ENCODE measurements at places on chromosomes 3 and 15.

DNA sequence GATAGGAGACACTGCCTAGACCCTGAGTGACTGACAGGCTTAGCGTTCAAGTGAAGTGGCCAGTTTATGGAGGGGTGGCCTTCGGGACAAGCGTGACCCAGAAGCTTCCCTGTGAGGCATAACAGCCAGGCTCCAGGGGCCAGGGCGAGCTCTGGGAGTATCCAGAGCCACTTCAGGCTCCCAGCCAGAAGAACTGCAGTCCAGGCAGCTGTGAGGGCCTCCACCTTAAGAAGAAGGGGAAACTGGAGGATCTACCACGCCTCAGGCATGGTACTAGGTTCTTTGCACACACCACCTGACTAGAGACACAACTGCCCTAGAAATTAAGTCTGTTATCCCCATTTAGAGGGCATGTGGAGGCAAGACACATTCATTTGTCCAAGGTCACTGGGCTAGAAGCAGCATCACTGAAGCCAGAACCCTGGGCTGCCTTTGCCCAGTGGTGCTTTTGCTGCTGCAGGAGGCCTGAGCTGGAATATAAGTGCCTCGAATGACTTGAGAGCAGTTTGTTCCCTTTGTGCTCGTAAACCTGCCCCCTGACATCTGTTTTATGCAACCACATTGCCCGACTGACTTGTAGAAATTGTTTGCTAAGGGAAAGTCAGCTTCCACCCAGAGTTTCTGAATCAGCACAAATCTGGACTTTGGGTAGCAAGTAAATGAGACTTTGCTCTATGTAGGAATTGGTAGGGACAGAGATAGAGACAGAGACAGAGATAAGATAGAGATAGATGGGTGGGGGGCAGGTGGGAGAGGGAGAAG lies 23.3 kb downstream of the RASGRF1 start:
- DNase-seq = no peak

DNA sequence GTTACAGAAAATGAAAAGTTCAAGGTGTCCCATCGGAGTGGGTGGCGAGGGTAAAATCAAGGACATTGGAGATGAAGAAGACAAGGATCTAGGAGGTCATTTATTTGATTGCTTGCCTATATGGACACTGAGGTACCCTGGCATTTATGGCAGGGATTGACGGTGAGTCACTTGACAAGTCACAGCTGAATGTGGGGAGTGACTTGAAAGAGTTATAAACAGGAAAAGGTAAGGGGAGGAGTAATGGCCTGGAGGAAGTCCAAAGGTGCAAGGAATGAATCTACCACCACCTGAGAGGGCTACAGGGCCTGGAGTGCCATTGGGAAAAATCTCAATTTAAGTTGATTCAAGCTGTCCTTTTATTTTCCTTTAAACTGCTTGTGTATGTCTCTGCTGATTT lies 11.8 kb upstream of the SGO1 start:
- no peak for DNase-seq

DNA sequence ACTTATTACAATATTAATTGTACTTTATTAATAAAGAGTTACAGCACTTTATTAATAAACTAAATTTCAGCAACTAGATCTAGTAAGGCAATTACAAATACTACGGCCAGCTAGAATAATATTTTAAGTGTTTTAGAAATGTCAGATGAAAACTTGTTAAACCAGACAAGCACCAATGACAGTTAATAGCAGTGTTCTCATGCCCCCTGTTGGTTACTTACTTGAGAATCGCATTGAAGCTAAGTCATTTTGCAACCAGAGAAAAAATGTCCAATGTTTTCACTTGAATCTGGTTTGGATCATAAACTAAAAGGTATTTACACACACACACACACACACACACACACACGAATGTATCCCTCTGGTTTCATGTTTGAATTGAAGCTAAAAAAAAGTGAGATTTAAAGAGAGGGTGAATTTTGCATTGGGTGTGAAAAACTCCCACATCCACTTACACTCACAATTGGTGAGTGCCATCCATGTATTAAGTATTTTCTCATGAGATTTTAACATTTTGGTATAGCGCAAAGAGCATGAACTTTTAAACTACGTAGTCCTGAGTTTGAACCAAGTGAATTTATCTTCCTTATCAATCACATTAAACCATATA lies 347.7 kb downstream of the ZBBX start:
- DNase-seq = no peak

DNA sequence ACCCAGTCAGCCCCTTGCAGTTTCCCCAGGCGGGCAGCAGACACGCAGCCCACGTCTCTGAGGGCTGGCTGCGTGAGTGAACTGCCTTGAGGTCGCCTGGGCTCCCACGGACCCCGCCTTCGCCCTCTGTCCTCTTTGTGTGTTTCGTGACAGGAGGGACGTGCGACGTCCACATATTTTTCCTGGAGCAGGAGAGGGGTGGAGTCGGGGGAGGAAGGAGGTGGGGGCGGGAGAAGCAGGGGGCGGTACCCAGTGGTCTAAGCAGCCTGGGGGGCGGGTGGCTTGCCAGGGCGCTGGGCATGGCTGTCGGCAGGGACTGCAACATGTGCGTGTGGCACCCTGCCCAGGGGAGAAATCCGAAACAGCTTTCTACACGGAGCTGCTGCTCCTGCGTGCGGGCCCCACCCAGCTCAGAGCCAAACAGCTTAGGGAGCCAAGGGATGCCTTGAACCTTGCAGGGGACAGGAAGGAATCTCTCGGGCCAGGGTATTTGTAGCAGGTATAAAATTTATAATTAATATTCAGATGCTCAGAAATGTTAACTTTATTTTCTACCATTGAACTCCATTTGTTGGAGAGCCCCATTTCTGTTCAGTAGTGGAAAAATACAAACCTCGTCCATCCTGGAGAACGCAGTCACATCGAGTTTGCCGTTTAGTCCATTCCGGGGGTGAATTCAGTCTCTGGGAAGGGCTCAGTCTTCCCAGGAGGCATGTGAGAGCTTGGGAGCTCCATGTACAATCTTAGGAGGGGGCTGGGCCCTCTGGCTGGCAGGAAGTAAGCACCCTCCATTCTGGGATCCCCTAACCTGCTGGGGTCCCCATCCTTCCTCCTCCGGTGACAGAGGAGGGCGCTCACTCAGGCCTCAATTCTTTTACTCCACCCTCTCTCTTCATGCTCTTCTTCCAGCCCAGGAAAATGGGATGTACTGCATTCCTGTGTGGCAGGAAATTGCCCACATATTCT lies 79.1 kb upstream of the MEF2A start:
- no peak for DNase-seq

DNA sequence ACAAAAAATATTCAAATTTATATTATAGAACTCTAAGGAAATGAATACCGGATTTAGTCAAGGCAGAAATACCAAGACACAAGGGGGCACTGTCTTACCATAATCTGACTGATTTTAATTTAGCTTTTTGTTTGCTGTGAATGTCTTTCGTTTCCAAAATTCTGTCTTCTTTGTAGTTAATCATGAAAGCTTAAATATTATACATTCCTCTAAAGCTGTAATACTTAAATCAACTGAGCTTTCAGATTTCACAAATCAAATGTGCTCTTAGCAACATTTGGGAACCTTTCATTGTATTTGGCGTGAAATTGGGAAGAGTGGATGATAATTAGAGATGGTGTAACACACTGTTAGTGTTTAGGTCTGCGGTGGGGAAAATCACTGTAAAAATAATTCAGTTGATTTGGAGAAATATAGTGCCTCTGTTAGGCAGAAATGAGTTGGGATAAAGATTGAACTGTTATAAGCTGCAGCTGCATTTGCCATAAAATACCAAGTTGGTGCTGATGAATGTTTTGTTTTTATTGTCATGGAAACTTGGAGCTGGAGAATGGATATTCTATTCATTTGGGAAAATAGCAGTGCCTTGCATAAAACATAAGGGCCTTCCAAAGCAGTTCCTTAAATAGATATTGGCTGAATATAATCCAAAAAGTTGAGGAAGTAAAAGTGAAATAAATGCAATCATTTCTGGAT lies 228.2 kb downstream of the TCF12 start:
- no peak for DNase-seq

GRCh38 chr3:108125550-108126071 lies 34.8 kb upstream of the CD47 start:
- DNase-seq = peak; percentile 35

DNA sequence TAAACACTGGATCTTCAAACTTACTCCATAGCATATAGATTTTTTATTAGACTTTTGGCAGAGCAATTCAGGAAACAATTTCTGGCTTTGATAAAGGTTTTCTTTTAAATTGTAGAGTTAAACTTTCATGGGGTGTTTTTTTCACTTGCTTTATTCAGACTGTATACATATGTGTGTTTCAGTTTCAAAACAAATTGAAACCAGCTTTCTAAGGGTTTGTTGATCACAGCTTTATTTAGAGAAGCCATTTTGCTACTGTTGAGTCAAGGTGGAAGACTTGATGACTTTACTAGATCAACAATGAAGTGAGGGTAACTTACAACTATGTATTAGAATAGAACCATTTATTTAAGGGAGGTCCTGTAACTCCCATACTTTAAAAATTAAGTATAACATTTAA lies 6.2 kb downstream of the UBE2E1 start:
- no peak for DNase-seq
